Cerebellum (tissue), 4 donors: ENCODE measurements at places on chromosomes 2 and 18. TPM values are rescaled to one million over a fixed set of nuclear protein-coding genes. Genes with fewer than 3 reads are reported as not detected.
A peak's percentile ranks its signal among the peaks of the same experiment; 100 is the strongest.

Gene SPEG
- 11.3 TPM for total RNA-seq

Gene SIX3
- total RNA-seq, result not detected

Gene STAT4
- total RNA-seq, result 6.4 TPM

Gene CNRIP1
- total RNA-seq, result 39.8 TPM

- DNase-seq, result peak; percentile 33
Measured at GRCh38 chr2:70133491-70134322, 46.4 kb downstream of the PCBP1 start.

DNA sequence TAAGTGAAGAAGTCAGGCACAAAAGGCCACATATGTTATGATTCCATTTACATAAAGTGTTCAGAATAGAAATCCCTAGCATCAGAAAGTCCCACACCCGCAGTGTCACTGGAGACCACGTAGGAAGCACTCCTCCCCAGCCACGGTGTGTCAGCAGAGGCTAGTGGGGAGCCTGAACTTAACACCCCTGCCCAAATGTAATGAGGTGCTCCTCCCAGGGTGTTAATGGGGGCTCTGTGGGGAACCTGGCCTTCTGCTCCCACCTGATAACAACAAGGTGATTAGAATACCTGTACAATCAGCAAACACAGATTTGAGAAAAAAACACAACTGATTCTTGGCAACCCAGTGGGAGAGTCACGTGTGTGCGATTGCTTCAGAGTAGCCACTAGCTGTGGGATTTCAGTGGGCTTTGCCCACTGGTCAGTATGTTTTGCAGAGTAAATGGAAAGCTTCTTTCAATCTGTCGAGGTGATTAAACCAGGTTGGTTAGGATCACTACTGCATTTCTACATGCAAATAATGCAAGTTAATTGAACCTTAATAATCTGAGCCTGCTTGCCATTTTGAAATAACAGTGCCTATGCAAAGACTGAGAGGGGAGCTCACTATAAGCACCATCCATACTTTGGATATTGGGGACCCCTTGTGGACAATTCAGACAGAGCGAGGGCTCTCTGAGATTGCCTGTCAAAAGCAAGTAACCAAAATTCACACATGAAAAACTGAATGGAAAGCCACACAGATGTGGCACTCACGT lies 20.6 kb upstream of the ATRAID start:
- peak; percentile 55 for DNase-seq

GRCh38 chr2:119574108-119574815 lies 30.0 kb downstream of the CFAP221 start:
- DNase-seq, result no peak

GRCh38 chr2:64678771-64679590 lies 25.3 kb upstream of the SERTAD2 start:
- no peak for DNase-seq

- DNase-seq, result peak; percentile 45
Measured at GRCh38 chr2:241009601-241010530, 11.4 kb downstream of the SNED1 start.
